ENCODE measurements at places on chromosomes 7 and 10.
A peak's percentile ranks its signal among the peaks of the same experiment; 100 is the strongest.

GRCh38 chr7:142998966-142999365 lies 28.0 kb downstream of the OR9A2 start:
- DNase-seq = no peak

GRCh38 chr7:117023325-117023854 lies 70.1 kb downstream of the ST7 start:
- no peak for DNase-seq

DNA sequence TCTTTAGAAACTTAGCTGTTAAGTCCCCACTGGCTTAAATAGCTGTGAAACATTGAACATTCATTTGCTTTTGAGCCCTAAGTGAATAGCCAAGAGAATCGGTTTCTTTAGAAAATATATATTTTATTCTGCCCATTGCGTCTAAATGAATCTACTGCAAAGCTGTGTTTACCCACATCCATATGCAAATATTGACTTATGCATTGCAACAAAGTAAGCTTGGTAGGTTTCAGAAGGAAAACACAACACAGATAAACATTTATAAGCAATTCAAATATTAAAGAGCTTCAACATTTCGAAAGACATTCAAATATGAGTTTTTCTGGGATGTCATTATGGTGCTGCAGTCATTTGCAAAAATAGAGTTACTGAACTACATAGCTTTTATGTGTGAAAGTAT lies 257.3 kb downstream of the SH2D4B start:
- DNase-seq = no peak

GRCh38 chr7:31254926-31255325 lies 85.6 kb downstream of the NEUROD6 start:
- DNase-seq = no peak

DNA sequence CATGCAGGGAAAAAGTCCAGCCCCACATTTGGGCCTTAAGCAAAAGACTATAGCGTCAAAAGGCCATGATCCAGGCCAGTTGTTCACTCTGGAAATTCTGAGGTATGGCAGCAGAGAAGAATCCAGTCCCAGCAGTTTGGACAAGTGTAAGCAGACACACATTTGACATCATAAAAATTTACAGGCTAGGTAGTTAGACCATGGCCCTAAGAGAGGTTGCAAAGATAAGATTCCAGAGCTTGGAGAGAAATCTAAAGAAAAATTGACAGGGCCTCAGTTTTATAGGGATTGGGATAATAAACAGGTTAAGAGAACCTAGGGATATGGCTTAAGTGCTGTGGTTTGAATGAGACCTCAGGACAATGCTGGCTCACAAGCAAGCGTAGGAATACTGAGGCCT lies 884.4 kb upstream of the SORCS1 start:
- no peak for DNase-seq

DNA sequence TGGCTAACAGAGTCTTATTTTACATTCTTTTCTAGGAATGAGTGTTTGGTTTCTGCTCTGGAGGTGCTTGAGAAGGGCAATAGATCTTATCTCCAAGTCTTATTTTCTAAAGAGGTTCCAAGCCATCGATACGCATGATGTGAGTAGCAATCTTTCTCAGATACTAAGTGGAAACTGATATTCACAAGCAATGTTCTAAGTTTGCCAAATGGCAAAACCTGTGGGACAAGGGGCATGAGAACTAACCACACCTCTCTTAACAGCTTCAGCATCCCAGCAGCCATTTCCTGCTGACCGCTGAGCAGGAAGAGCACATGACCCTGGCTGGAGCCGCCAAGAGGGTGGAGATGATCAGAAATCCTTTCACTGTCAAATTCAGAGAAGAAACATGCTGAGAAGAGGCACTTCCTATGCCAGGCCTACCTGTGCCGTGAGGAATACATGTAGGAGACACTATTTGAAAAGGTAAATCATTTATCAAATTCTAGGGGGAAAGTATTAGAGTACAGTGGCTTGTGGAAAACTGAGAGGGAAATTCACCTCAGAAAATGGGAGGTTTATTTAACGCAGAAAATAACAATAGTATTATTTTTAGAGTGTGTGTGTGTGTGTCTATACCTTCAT lies 35.2 kb downstream of the CCDC71L start:
- DNase-seq = no peak

DNA sequence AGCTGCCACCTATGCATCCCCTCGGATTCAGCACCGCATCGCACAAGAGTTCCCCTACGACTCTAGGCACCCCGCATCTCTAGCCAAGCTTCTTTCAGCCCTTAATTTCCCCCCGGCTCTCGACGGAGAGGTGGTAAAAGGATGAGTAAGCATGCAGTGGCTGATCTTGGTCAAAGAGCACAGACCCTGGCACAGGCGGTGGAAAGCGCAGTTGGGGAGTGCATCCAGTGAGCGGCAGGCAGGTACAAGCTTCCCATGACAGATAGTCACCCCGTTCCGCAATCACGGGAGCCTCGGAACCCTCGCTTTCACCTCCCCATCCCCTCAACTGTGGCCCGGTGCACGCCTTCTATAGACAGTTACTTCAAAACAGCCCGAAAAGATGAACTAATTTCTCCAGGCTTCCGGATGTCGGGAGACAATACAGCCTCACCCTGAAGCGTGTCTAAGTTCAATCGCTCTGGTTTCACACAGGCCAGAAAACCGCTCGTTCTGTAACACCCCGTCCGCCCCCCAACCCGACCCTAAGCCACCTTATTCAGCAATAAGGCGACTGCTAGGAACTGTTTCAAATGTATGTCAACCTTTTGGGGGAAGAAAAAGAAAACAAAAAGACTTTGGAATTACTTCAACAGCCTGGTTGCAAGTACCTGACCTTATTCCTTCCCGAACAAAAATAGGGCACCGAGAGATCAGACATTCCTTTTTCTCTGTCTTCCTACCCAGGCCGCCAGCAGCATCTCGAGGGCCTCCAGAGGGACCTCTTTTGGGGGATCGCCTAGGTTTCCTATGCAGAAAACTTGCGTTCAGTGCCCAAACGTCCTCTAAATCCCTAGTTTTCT lies 1.4 kb downstream of the RHEB start:
- DNase-seq = no peak

GRCh38 chr7:110507832-110508231 lies 583.1 kb upstream of the LRRN3 start:
- DNase-seq = no peak

- no peak for DNase-seq
Measured at GRCh38 chr10:17961551-17962422, 10.1 kb downstream of the SLC39A12 start.

- DNase-seq = no peak
Measured at GRCh38 chr7:19560111-19560883, 148.5 kb downstream of the POLR1F start.

- DNase-seq = no peak
Measured at GRCh38 chr10:621981-622740, 67.3 kb downstream of the DIP2C start.

- no peak for DNase-seq
Measured at GRCh38 chr7:106604303-106604924, 56.5 kb downstream of the CCDC71L start.

- DNase-seq = peak; percentile 88
Measured at GRCh38 chr10:31947144-31947926, 18.7 kb upstream of the ARHGAP12 start.

- DNase-seq = no peak
Measured at GRCh38 chr7:13797545-13797944, 191.9 kb downstream of the ETV1 start.

- no peak for DNase-seq
Measured at GRCh38 chr10:49241385-49241784, 53.2 kb upstream of the TMEM273 start.

DNA sequence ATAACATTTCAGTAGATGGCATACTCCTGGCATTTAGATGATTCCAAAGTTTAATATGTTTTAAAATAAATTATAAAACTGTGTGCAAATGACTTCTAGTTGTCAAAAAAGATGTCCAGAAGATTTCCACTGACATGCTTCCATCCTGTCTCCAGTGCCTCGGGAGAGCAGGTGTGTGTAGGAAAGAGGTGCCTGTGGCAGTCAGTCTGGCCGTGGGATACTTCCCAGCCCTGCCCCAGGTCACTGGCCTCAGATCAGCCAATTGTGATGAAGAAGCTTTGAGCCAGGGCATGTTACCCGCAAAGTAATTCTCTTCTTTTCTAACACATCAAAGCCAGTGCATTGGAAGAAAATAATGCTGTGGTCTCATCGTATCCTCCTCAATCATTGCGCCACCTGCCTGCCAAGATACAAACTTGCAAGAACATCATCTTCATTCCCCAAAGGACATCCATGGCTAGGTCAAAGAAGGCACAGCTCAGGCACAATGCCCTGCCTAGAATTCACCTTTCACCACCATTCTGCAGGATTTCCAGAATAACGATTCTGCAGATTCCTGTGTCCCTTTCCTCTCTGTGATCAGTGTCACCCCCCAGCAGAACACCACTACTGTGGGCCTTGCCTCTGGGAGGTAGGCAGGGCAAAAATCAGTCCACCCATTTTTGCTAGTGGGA lies 6.3 kb upstream of the KCNMA1 start:
- peak; percentile 32 for DNase-seq

DNA sequence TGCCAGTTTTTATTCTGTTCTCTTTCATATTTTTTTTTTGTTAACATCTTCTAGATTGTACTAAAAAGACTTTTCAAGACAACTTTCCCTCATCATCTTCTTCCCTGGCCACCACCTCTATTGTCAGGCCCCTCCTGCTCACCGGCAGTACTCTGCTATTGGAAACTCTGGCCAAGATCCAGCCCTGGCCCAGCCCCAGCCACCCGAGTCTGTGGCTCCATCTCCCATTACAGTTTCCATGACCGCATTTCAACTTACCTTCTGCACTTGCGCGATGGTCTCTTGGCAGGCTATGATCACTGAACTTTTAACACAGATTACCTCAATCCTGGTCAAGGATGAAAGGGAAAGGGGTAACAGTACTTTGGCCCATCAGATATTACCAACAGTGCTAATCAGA lies 137.7 kb upstream of the POM121L12 start:
- no peak for DNase-seq

DNA sequence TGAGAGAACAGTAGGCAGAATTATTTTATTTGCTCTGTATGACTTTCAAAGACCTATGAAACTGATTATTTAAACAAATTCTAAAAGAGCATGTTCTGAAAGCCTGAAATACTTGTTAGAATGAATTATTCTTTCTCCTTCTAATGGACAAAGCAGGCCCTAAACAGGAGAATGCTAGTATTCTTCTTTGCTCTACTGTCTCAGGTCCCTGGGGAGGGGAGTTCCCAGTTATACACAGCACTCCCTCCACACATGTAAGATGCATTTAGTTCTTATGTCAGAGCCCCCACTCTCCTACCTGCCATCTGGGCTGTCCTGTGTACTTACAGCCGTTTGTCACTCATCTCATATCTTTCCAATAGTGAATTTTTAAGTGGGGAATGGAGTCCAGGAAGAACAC lies 633.5 kb upstream of the ANKRD30A start:
- no peak for DNase-seq

- DNase-seq = no peak
Measured at GRCh38 chr10:62811159-62811875, 4.8 kb downstream of the EGR2 start.

DNA sequence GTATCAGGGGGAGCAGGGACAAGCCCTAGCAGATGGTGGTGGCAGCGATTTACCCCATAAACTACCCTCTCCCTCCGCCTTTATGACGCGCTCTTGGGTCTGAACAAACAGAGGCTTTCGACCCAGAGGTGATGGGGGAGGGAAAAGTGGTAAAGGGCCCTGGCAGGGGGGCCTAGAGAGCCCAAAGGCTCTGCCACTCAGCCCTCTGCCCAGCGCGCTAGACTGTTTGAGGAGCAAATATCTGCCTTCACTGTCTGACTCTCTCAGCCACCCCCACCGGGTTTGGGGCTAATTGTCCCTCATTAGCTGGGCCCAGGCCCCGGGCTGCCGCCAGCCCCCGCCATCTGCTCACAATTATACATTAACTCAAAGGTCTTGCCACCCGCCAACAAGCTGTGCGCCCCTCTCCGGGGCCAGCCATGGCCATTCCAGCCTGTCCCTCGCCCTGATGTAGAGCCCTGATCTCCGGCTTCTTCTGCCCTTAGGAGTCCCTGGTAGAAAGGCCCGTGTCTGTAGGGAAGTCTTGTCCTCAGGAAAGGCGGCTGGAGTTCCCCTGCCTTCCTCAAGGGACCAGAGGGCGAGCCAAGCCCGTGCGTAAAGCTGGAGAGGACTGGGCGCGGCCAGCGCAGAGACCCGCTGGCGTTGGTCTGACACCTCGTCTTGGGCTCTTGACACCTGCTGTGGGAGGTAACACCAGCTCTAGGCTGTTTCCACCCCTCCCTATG lies 1.9 kb upstream of the PAX4 start:
- no peak for DNase-seq

GRCh38 chr7:80895056-80895455 lies 23.8 kb downstream of the SEMA3C start:
- no peak for DNase-seq

- no peak for DNase-seq
Measured at GRCh38 chr7:47318395-47319182, 263.3 kb downstream of the TNS3 start.

DNA sequence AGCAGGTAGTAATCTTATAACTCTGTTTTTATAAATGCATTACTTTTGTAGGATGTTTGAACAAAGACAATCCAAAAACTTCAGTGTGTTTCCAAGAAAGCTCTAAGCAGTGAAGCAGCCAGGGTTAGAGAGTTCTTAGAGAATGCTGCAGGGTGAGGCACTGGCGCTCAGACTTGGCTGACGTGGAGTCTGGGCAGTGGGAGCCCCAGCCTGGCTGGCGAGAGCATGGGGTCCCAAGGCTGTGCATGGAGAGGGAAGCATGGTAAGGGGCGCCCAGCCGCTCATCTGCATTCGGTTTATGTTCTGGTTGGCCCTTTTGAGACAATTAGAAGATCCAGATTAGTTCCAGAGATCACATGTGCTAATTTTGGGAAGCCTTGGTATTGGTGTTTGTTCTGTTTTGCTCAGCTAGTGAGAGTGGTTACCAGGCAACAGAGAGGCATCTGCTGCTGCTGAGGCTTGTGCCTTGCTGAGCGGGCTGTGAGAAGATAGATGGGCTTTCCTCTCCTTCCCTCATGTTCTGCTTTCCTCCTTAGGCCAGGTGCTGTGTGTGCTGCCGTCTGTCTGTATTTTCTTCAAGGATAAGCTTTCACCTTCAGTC lies 10.3 kb downstream of the SUN1 start:
- DNase-seq = no peak

DNA sequence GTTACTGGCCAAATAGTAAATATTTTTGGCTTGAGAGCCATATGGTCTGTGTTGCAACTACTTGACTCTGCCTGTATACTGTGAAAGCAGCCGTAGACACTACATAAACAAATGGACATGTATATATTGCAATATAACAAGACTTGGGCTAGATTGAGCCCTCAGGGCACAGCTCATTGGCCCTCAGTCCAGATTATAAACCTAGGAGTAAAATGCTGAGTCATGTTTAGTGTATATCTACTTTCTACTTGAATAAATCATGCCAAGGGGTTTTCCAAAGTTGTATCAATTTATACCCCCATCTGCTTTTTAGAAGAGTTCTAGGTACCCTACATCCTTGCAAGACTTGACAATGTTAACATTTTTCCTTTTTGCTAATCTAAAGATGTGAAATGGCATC lies 27.4 kb upstream of the POU6F2 start:
- DNase-seq = no peak
